ENCODE measurements at places on chromosomes 12 and 14.

DNA sequence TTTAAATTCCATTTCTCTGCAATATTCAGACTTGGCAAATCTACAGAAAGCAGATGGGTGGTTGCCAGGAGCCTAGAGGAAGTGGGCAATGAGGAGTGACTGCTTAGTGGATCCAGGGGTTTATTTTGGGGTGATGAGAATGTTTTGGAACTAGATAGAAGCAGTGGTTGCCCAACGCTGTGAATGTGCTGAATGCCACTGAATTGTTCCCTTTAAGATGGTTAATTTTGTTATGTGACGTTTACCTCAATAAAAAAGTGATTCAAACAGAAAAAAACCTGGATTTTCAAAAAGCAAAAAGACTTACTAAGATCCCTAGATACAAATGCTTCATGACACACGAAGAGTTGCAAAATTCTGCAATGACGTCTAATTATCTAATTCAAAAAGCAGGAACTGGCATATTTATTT, 34.2 kb downstream of the DAO start:
- no peak for DNase-seq

- no peak for DNase-seq
Observed at GRCh38 chr12:109115758-109116610, at the start of gene ACACB. Gene ACACB (plus strand): TSS chr12:109116587. CDS start chr12:109139406, 22,819 bp downstream.

- no peak for DNase-seq
Observed at GRCh38 chr14:85416771-85417170, 113.2 kb upstream of the FLRT2 start.

- no peak for DNase-seq
Observed at GRCh38 chr14:77302926-77303325, 17.8 kb downstream of the POMT2 start.

DNA sequence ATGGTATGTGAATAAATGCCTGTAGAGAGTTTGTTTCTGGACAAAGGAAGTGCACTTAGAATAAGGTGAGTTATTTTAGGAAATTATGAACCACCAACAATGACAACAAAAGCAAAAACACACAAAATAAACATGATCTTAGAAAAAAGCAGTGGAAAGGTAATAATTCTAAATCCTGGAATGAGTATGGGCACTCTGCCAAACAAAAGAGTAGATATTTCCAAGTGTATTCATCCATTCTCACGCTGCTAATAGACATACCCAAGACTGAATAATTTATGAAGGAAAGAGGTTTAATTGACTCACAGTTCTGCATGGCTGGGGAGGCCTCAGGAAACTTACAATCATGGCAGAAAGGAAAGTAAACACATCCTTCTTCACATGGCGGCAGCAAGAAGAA, 269.3 kb upstream of the NPAS3 start:
- DNase-seq: no peak

DNA sequence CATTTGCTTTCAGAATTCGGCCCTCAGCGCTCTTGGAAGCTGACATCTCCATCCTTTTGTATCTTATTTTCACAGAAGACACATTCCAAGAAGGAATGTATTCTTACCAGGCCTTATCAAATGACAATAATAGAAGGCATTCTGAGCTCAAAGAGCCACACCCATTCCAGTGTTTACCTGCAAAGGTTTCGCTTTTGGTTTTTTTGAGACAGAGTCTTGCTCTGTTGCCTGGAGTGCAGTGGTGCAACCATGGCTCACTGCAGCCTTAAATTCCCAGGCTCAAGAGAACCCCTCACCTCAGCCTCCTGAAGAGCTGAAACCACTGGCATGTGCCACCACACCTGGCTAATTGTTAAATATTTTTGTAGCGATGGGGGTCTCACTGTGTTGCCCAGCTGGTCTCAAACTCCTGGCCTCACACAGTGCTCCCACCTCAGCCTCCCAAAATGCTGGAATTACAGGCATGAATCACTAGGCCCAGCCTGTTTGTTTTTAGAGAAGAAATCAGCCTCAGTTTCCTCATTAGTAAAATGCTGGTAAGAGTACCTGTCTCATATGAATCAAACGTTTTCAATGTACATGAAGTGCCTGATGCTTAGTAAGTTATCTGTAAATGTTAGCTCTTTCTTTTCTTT, 69.2 kb downstream of the SLC6A12 start:
- no peak for DNase-seq

DNA sequence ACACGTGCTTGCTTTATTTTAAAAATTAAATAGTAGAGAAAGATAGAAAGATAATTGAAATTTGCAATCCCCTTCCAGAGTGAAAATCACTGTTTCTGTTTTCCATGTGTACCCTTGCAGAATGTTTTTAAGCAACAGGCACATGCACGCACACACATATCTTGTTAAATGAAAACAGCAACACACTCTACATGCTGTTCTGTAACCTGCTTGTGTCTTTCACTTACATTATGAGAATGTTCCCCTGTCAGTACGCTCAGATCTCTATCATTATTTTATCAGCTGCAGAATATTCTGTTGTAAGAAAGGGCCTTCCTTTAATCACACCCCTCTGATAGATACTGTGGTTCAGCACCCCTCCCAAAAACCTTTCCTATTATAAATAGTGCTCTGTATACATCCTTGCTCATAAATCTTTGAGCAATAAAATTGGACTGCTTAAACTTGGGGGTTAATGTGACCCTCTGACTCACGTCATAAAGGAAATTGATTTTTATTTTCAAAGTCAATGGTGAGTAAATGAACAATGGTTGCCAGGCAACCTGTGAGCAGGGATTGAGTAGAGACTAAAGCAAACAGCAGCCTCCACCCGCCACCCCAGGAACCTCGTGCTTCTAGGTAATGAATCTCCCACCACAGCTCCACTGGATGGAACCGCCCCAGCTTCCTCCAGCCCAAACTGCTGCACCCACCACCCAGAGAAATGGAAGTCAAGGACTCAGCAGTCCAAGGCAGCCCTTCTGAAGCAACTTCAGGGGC, 31.9 kb upstream of the CHGA start:
- DNase-seq: no peak

DNA sequence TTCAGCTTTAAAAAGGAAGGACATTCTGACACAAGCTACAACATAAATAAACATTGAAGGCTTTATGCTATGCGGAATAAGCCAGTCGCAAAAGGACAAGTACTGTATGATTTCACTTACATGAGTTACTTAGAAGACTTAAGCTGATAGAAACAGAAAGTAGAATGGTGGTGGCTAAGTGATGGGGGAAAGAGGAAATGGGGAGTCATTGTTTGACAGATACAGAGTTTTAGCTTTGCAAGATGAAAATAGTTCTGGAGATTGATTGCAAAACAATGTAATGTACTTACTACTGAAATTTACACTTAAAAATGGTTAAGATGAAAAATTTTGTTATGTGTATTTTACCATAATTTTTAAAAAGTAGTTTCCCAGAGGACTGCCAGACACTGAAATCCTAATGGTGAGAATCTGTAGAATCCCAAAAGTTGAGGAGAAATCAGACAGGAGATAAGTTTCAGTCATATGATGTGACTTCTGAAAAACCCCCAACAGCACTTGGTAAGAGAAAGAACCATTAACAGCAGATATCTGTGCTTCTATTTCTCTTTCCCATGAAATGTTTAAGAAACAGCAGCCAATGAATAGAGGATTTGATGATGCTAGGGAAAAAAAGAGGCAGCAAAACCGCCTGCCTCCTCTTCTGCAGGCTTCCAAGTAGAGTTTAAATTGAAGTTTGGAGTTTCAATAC, 16.6 kb upstream of the CLEC2A start:
- no peak for DNase-seq

DNA sequence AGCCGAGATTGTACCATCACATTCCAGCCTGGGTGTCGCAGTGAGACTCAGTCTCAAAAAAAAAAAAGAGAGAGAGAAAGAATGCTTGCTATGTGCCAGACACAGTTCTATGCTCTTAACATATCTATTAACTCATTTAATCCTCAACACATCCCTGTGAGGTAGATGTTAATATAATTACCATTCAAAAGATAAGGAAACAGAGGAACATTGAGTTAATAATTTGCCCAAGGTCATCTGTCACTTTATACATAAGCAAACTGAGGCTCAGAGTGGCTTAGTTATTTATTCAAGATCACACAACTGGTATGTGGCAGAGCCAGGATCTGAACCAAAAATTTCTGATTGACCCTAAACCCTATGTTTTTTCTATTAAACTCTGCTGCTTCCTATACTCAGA, 116.1 kb upstream of the BCAT1 start:
- DNase-seq: no peak

- no peak for DNase-seq
Observed at GRCh38 chr12:112627851-112628250, 163.7 kb upstream of the RPH3A start.

DNA sequence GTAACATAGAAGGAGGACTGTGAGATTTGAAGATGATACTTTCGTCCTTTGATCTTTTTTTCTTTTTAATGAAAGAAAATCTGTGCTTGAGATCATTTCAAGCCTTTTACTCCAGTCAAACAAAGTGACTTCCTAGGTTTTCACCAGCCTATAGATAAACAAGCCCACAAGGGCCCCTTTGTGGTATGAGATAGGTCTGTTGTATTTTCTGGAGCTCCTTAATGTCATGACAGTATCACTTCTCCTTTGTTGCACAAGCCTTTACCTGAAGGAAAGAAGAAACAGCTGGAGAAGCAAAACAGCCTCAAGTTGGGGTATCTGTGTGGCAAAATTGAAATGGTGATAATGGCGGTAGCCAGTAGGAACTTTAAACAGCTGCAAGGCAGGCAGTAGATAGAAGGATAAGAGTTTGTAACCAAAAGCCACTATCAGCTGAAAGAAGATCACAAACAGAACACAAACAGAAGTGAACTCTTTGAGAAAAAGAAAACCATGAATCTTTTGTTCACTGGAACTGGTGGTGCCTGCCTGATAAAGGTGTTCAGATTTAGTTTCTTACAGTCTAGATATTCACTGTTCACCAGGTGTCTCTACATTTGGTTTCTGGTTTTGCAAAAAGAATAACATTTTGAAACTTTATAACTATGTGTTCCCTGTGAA, 96.8 kb downstream of the LGR5 start:
- DNase-seq: no peak

GRCh38 chr12:53078425-53079225, 565 bp downstream of the SPRYD3 start:
- DNase-seq: no peak

DNA sequence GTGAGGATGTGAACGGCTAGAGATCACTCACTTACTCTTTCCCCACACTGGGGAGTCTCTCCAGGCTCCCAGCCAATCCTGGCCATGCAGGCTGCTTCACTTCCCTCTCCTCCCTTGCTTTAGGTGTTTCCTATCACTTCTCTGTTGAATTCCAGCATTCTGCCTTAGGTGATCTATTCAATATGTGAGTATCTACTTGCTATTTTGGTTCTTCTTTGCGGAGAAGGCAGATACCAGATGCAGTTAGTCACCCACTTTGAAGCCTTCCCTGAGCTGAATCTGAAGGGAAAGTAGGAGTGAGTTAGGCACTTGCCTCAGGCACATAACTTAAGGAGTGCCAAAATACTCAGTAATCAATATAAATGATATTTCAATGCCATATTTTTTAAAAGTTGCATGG, 36.0 kb upstream of the FAR2 start:
- DNase-seq: no peak
